ENCODE measurements at places on chromosomes 2 and 18.

DNA sequence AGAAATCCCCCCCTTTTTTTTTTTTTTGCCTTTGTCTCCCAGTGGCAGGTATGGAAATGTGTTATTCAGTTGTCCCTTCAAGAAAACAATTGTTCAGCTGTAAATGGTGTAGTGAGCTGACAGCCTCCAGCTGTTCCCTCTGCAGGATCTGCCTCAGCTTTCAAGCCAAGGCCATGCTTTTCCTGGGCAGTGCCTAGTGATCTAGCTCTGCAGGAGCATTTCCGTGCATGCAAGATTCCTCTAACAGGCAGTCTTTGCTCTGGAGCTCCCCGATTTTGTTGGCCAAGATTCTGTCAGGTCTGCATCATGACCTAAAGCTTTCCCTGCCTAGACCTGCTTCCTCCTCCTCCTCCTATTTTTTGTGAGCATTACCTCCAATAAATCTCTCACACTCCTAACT, 300.7 kb upstream of the UBE2E3 start:
- no peak for DNase-seq

DNA sequence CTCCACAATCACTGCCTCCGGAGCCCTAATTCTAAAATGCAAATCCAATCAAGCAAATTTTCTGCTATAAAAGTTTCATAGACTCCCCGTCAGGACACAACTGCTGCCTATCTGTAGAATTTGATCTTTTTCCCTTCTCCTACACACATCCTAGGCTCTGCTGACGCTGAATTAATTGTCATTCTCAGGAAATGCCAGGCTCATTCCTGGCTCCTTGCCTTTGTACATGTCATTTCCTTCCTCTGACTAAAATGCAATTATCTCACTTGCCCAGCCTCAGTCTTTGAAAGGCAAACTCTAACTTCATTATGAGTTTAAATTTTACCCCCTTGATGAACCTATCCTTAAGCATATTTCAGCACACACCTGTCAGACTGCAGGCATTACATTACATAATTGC, 844.9 kb upstream of the CRIM1 start:
- no peak for DNase-seq

- DNase-seq = peak; percentile 6
These were observed 29.5 kb upstream of the ODC1 start for GRCh38 chr2:10477443-10478297.

GRCh38 chr2:205020673-205021072, 475.4 kb downstream of the PARD3B start:
- no peak for DNase-seq

DNA sequence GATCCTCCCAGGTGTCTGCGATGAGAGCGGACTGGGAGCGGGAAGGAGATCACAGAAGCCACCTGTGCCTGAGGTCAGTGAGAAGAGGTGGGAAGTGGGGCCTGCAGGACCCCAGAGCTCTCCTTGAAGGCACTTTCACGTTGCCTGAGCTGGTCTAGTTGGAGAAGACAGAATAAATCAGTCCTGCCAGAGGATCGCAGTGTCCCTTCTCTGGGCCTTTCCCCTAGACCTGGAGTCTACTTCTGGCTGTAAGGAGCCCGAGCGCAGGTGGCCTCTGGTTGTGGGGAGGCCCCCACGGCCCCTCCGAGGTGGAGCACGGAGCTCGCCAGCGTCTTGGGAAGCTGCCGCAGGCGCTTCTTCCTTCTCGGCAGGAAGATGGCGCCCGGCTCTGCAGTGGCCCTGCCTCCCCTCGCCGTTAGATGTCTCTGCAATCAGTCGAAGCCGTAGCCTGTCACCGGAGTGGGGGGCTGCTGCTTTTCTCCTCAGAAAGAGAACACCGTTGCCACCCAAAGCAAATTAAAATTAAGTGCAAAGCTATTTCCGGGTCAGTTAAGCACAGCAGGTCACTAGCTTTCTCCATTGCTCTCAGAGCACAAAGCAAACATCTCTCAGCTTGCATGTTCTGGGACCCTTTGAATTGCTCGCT, 212.0 kb upstream of the MYT1L start:
- DNase-seq = no peak

- DNase-seq = no peak
These were observed 950.7 kb upstream of the PIK3C3 start for GRCh38 chr18:41004324-41004723.

DNA sequence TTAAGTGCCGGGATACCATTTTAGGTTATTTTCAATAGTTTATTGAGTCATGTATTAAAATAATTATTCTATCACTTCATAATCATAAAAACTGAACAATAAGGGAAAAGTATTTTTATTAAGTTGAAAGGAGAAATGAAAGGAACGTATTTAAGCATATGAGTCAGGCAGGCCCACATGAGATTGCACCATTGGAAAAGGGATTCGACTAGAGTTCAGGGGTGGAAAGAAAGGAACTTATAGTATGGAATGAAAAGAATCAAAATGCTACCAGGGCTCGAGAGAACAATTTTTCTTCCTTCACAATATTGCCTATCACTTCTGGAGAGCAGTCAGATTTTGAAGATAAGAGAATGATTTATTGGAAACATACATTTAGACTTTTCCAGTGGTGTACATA, 516.5 kb upstream of the NETO1 start:
- no peak for DNase-seq

- no peak for DNase-seq
These were observed 10.8 kb downstream of the BUB1 start for GRCh38 chr2:110667071-110667470.

- peak; percentile 14 for DNase-seq
These were observed 105.3 kb upstream of the SIX3 start for GRCh38 chr2:44836174-44836573.

- DNase-seq = no peak
These were observed 86.7 kb downstream of the ATL2 start for GRCh38 chr2:38290332-38290731.

Measured in activated CD4-positive, alpha-beta T cell treated with anti-CD3 and anti-CD28 coated beads for 24 hours (primary cell).